ENCODE measurements at places on chromosomes 3 and 15. TPM values are rescaled to one million over a fixed set of nuclear protein-coding genes. Genes with fewer than 3 reads are reported as not detected.

DNA sequence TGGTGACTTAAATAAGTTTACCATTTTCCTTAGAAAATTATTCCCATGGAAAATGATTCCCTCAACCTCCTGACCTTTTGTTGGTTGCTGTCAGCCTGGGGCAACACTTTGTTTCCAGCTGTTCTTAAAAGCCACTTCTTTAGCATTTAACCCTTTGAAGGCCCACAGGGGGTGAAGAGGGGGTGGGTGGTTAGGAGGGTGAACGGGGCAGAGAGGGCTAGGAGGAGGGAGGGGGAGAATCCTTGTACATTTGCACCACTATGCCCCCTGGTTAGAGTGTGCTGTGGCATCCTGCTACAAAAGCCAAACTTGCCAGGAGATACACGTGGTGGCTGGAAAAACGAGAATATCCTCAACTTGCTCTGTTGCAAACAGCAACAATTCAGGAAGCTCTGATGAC, 273.2 kb upstream of the RGMA start:
- DNase-seq = no peak

DNA sequence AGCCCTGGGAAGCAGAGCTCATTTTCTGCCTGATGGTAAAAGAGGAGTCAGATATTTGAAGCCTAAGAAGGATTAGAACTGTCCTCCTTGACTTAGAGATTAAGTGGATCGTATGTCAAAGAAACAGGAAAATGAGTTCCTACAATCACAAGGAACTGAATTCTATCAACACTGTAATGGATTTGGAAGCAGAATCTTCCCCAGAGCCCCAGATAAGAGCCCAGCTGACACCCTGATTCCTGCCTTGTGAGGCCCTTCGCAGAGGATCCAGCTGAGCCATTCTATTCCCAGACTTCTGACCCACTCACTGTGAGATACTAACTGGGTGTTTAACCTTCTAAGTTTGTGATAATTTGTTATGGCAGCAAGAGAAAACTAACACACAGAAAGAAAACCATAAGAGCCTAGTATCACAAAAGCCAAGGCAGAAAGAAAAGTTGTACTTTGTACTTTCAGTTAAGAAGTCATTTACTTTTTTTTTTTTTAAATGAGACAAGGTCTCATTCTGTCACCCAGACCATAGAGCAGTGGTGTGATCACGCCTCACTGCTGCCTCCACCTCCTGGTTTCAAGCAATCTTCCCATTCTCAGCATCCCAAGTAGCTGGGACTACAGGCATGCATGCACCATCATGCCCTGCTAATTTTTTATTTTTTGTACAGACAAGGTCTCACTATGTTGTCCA, 61.1 kb upstream of the ZBTB20 start:
- DNase-seq = no peak

- no peak for DNase-seq
Measured at GRCh38 chr3:43695443-43695842, 4.7 kb downstream of the ABHD5 start.

DNA sequence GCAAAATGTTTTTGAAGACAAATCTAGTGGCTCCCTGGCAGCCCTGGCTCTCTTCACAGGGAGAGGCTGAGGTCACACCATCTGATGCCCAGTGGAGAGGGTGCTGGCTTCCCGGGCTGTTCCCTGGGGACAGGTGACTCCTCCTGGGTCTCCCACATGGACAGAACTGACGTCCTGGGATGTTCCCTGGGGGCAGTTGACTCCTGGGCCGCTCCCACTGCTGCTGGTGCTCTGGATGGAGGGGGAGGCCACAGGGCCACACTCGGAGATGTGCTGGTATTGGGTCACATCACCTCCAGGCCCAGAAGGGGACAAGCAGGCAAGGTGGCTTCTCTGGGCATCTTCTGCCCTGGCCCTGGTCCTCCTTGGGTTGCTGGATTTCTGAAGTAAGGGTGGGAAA, 27.8 kb upstream of the ACAD9 start:
- DNase-seq = no peak

- DNase-seq = no peak
Measured at GRCh38 chr3:98650971-98651779, 57.8 kb upstream of the CPOX start.

GRCh38 chr15:69141286-69141701, 19.1 kb upstream of the GLCE start:
- no peak for DNase-seq

- no peak for DNase-seq
Measured at GRCh38 chr3:55669133-55669532, 182.0 kb upstream of the WNT5A start.

DNA sequence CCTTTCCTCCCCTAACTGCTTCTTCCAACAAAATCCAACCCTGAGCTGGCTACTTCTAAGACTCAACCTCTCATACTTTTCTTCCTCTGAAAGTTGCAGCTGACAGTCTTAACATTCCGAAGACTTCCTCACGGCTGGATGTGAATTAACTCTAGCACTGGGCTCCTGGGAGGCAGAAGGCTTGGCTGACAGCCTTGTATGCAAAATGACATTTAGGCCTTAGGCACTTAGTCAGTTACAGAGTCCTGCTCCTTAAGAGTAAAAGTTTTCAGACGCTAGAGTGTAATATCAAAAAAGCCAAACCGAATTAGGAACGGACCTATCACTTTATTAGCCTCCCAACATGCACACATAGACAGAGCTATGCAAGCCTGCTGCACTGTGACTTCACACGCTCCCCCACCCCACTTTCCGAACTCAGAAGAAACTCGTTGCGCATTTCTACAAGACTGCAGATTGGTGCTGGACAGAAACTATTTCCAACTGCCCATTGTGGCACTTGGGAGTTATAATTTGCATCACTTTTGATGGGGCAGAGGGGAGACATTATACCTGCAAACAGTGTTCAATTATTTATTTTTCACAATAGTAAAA, 15.5 kb upstream of the ANXA2 start:
- no peak for DNase-seq

DNA sequence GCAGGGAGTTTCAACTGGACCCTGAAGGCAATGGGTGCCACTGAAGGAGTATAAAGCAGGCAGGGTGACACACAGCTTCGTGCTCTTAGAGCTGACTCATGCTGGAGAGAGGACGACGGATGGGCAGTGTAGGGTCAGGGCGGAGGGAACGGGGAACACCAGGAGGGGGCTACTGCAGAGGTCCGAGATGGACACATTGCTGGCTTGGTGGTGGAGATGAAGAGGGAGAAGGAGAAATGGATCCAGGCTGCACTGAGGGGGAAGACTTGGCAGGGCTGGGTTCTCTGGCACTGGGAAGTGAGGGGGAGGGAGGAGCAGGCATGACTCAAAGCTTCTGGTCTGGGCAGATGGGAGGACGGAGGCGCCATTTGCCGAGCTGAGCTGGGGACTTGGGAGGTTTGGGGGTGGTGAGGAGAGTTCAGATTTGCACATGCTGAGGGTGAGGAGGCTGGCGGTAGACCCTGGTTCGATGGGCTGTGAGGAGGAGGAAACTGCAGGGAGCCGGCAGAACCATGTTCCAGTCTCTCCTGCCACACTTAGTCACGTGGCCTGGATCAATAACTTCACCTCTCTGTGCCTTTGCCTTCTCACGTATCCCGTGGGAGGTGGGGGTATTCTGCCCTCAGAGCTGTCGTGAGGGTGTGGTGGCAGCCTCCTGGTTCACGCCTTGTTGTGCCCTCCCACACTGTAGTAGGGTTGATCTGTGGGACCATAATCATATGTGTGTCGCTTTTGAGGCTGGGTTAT, 4.6 kb upstream of the KCTD6 start:
- peak; percentile 62 for DNase-seq

DNA sequence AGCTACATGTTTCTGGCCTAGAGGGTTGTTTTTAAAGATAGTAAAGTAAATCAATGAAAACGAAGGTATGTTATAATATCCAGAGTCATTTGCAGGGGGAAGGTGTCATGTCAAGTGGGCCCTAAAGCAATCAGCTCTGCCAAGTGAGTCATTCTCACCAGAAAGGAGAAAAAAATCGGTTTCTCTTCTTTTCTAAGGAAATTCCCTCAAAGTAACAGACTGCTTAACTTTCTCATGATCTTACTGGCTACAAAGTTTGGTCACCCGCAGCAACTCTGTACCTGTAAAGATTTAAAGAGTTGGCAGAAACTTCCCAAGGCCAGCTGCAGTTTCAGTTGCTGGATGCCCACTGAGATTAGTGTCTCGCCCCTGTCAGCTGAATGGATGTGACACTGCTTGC, 5.5 kb upstream of the FSIP1 start:
- no peak for DNase-seq

GRCh38 chr3:158950178-158950901, 148.5 kb downstream of the MFSD1 start:
- no peak for DNase-seq

DNA sequence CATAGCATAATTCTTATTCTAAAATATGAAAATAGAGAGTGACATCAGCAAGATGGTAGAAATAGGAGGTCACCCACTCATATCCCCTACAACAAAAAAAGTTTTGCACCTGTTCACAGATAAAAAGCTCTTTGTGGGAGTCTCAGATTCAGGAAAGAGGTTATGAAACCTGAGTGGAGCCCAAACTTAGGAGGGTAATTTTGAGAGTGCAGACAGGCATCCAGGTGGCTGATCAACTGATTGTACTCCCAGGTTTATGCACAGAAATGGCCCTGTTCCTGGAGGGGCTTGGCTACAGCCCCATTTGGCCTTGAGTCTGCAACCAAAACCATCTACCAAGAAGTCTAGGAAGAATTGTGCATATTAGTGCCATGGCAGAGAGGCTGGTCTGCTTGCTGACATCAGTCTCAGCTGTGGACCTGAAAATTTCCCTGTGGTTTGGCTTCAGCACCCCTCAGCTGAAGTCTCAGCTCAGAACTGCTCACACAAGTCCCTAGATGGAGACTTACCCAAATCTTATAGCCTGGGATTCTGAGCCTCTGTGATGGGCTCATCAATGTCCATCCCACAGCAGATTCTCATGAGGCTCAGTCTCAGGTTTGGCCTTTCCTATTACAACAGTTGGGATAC, 291.6 kb downstream of the IL20RB start:
- no peak for DNase-seq

- no peak for DNase-seq
Measured at GRCh38 chr15:49830391-49830790, 209.5 kb downstream of the DTWD1 start.

DNA sequence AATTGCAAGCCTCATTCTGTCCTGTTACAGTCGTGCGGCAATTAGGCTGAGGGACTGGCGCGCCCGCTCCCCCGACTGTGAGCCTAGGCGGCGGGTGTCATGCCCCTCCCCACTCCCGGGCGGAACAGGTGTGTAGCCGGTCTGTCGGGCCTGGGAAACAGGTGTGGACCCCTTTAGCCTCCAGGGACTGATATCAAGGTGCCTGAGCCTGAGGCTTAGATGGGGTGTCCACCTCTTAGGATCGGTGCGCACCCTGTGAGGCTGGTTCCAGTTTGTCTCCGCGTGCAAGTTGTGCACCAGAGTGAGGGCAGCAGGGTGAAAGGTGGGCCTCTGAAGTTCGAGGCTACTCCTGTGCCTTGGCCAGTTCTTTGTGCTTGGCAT, 686 bp downstream of the VPS8 start:
- DNase-seq = no peak

DNA sequence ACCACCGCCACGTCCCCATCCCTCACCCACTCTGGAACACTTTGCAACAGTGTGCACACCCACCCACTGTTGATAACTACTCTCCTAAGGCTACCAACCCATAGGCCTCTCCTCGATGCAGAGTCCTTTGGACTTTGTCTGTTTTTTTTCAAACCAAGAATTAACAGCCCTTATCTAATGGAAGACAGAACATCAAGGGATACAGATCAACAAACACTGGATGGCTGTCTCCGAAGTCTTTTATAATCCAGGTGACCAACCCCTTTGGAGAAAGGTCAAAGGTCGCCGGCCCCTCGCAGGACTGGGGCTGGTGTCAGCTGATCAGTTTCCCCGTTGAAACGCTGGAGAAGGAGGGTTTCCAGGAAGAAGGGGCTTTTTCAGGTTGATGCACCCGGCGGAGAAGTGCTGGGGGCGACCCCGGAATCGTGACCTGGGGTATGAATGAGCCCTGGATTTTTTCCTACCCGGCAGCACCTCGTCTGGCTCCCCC, 532 bp downstream of the B4GALT4 start:
- DNase-seq = peak; percentile 42

- no peak for DNase-seq
Measured at GRCh38 chr15:60043744-60044435, 39.8 kb downstream of the FOXB1 start.

DNA sequence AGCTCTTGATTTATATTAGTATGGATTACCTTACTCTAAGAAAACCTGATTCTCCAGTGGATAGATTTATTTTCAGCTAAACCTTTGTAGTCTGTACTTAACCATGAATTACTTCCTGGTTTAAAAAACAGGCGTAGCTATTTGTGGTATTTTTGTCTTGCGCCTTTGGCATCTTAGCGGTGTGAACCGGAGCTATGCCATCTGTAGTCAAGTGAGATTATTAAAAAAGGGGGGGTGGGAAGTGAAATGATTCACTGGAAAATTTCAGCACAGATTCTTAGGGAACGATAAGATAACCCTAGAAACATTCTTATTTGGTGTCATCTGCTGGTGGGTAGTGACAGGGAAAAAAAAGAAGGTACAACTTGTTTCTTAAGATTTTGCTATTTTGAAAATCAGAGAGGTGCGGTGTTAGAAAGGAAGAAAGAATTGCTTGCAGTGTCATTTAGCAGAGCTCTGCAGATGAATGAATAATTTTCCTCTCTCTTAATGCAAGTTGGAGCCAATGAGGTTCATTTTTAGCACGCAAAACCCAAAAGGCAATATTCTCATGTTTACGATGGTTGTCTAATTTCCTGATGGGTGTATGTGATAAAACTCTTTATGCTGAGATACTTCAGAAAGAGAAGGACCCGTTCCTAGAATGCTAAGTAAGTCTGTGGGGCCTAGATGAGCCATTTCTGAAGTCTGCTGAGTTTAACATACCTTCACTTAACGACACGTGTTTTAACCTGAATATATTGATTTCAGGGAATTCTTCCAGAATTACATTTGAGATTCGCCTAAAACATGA, 44.0 kb downstream of the PSMD6 start:
- DNase-seq = no peak

GRCh38 chr3:143482106-143483088, 362.8 kb downstream of the CHST2 start:
- DNase-seq = no peak

DNA sequence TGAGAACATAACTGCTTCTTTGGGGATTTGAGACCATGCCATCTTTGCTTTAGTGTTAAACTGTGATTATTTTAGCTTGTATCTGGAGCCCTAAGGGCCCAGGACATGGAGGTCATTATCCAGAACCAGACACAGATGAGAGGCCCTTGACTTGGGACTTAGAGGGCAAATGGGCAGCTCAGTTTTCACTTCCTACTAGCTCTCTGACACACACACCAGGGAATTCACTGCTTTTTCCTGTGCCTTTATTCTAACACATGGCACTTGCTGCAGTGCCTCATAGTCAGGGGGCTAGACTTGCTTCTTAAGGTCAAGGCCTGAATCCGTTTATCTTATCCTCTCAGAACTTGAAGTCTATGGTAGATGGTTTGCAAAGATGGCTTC, 33.3 kb downstream of the AMOTL2 start:
- DNase-seq = no peak

- DNase-seq = peak; percentile 76
Measured at GRCh38 chr15:101615986-101616848, 36.0 kb downstream of the TM2D3 start.

- no peak for DNase-seq
Measured at GRCh38 chr3:45366290-45366689, 22.1 kb upstream of the LARS2 start.

The RAB5A gene
- total RNA-seq = 71.2 TPM

The PLA2G4E gene
- total RNA-seq = 0.16 TPM

The DZIP1L gene
- total RNA-seq = 5.8 TPM

The PAK6 gene
- 10.1 TPM for total RNA-seq

The GHSR gene
- total RNA-seq = not detected

The LRRC2 gene
- 14.3 TPM for total RNA-seq

The TMEM212 gene
- total RNA-seq = not detected

The SAMD7 gene
- total RNA-seq = not detected

The GPX1 gene
- 235 TPM for total RNA-seq

The SIDT1 gene
- 0.79 TPM for total RNA-seq

The LSAMP gene
- 1.6 TPM for total RNA-seq

Data from left cardiac atrium (tissue), 4 donors.